Epithelial cell of esophagus (primary cell): ENCODE measurements at places on chromosomes 5 and 9.

DNA sequence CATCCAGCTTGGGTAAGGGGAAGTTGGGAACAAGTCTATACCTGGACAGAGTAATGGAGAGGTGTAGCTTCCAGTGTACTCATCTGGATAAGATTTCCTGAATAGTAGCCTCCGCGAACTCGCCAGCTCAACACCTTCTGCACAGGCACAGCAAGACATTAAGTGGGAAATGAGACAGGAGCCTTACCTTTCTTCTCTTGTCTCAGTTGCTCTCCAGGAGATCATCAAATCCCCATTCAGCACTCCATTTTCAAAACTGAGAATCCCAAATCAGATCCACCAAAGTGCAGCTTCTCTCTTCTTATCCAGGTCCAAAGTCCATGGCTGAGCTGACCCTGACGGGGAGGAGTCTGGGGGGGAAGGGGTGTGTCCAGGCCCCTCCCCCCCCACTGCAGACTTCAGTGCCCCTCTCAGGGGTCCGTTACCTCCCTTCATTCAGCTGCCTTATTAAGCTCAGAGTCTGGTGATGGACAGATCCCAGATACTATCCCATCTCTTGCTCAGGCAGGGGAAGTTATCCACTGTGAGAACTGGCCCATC is 5.9 kb upstream of the MGAT1 start:
- peak; percentile 73 for DNase-seq

DNA sequence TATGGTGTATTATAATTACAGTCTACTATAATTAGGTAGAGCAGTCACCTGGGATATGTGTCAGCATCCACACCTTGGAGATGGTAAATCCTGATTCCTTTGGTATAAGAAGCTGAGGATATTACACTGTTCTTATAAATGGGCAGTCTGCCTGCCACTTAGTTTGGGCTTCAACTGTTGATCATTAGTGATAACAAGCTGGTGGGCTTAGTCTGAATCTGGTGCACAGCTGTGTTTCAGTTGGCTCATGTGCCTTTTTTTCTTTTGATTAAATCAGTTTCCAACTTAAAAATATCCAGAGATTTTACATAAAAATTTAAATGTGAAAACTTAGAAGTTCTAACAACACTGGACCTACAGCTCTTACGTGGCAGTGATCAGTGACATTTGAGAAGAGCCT is 21.2 kb downstream of the LVRN start:
- no peak for DNase-seq

- DNase-seq, result no peak
Observed at GRCh38 chr9:715300-715699, 126.2 kb upstream of the DMRT1 start.

DNA sequence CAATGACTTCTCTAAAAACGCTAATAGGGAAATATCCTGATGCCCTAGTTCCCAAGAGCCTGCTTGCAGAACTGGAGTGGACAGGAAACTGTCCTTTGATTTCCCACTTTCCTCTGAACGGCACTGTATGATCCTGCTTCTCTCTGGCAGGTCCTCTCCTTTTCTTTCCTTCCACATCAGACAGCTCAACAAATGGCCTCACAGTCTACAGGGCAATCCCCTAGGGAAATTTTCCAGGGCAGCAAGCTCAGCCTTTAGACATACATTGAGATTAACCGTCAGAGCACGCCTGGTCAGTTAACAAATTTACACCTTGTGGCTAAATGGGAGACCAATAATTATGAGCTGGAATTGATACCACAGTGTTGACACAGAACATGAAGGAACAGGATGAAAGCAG is 164.9 kb downstream of the SLC24A2 start:
- no peak for DNase-seq

GRCh38 chr5:56356836-56357160 is 123.7 kb upstream of the ANKRD55 start:
- DNase-seq, result no peak

DNA sequence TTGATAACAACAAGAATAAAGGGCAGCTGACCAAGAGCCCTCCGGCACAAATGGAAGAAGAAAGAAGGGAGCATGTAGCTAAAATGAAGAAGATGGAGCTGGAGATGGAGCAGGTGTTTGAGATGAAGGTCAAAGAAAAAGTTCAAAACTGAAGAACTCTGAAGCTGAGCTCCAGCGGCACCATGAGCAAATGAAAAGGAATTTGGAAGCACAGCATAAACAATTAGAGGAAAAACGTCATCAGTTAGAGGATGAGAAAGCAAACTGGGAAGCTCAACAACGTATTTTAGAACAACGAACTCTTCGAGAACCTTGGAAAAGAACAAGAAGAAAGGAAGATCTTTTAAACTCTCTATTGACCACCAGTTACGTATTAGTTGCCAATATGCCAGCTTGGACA is 100.9 kb downstream of the GABBR2 start:
- DNase-seq, result peak; percentile 22

- DNase-seq, result no peak
Observed at GRCh38 chr5:12911156-12911555, 1006.9 kb upstream of the CTNND2 start.

- DNase-seq, result peak; percentile 46
Observed at GRCh38 chr5:153974131-153974812, 64.4 kb downstream of the FAM114A2 start.

GRCh38 chr5:58763390-58763789 is 180.5 kb downstream of the RAB3C start:
- DNase-seq, result no peak

- no peak for DNase-seq
Observed at GRCh38 chr9:134561427-134562145, 80.0 kb upstream of the COL5A1 start.
